ENCODE measurements at places on chromosomes 2 and 18. TPM values are rescaled to one million over a fixed set of nuclear protein-coding genes. Genes with fewer than 3 reads are reported as not detected.

GRCh38 chr2:118978064-118978463, 36.1 kb downstream of the MARCO start:
- no peak for DNase-seq

The SIX2 gene
- total RNA-seq: 0.89 TPM

The RAPGEF4 gene
- total RNA-seq: 12.6 TPM

The MOCOS gene
- total RNA-seq: 0.38 TPM

The CROCC2 gene
- total RNA-seq: not detected

DNA sequence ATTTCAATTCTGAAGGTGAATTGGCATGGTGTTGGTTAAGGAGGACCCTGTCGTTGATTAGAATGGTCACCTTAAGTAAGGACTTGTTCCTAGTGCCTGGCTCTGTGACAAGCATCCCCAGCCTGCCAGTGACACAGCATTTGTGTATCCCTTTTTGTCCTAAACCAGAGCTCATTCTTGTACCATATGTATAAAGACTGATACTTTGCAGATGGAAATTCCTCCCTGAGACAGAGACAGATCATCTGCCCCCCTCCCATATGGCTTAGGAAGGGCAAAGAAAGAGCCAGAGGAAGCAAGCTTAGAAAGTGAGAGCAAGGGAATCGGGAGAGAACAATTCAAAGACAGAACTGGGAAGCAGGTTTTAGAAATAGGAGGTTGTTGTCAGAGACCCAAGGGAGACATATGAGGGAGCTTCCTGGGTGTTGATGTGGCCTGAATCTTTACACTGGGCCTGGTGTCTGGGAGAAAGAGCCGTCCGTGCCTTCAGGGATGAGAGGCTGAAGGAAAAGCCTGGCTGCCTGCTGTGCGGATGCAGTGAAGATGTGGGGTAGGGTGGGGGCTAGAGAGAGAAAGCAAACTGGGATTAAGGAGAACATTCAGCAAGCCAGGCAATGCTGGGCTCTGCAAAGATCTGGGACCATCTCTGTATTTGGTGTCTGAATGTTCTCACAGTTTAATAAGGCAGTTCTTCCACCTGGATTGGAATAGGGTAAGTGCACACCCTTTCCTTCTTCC, 13.2 kb upstream of the CHRNA1 start:
- no peak for DNase-seq

- DNase-seq: peak; percentile 74
These were observed 1.5 kb downstream of the MALL start for GRCh38 chr2:110113961-110114591.

GRCh38 chr2:202099515-202099914, 26.5 kb downstream of the KIAA2012 start:
- DNase-seq: no peak

- DNase-seq: no peak
These were observed 111.3 kb upstream of the TLK1 start for GRCh38 chr2:171271971-171272436.

DNA sequence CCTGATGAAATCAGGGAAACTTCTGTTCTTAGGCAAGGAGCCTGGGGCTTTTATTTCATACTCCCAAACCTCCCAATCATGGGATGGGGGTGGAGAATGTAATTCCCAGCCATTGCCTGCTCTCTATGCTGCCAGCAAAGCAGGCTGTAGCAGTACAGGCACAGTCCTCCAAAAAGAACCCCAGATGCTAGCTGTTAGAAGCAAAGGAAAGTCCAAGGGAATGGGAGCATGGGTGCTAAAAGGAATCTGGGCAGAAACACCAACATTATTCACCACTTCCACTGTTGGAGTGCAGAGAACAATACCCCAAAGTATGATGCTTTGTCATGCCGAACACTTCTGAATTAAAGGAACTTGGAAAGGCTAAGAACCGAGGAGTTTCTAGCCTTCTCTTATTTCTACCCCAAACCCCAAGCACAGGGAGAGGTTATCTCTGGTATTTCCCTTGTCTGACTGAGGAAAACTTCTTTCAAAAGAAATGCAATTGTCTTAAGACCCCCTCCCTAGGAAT, 24.7 kb downstream of the MDH1 start:
- DNase-seq: no peak

- DNase-seq: peak; percentile 44
These were observed 114.8 kb downstream of the MCFD2 start for GRCh38 chr2:46800625-46801349.

The MRPL44 gene
- 34.2 TPM for total RNA-seq

DNA sequence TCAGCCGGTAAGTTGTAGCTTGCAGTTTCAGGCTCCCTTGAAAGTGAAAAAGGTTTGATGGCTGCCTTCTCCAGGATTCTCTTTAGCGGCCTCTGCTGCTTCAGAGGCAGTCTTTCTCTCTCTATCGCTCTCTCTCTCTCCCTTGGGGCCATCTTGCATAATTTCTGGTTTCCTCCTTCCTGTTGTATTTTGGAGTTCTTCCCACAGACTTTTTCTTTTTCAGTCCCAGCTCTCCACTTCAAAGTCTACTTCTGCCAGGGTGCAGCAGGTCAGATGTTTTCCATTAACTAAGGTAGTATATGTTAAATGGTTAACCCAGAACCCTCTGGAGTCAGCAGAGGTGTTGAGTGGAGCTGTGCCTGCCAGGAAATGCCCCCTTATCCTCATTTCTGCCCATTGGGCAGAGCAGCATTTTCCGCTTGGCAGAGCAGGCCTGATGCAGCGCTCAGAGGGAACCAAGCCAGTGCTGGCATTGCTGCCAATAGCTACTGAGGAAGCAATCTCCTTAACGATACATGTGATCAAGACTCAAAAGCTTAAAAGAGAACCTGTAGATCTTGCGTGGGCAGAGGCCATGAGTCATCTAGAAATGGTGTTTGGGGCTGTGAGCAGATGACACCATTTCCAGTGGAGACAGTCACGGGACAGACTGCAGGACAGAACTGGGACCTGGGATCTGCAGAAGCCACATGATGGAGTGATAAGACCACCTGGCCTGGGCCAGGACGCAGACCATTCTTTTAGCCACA, 20.8 kb downstream of the DBI start:
- peak; percentile 76 for DNase-seq

DNA sequence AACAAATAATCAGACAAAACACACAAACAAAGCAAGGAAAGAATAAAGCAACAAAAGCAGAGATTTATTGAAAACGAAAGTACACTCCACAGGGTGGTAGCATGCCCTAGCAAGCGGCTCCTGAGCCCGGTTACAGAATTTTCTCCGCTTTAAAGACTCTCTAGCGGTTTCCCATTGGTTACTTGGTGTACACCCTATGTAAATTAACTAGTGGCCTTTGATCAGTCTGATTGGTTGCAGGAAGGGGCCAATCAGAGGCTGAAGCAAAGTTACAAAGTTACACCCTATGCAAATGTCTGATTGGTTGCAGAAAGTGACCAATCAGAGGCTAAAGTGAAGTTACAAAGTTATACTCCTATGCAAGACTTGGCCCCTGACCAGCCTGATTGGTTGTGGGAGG, 242.9 kb downstream of the LDLRAD4 start:
- no peak for DNase-seq

DNA sequence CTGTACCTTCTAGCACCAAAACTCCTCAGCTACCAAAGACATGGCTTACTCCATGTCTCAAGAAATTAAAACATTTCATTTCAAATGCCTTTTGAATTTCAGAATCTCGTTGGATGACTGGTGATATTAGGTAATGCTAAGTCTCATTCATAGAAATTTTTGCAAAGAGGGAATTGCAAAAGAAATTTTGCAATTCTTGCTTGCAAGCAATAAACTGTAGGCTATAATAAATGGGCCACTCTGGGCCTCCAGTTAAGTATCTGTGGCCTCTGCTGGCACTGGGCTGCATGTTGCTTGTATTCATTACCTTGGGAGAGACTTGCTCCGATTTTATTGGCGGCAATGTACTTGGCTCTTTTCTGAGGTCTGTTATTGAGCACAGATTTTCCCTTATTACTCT, 2.8 kb upstream of the LCLAT1 start:
- no peak for DNase-seq

DNA sequence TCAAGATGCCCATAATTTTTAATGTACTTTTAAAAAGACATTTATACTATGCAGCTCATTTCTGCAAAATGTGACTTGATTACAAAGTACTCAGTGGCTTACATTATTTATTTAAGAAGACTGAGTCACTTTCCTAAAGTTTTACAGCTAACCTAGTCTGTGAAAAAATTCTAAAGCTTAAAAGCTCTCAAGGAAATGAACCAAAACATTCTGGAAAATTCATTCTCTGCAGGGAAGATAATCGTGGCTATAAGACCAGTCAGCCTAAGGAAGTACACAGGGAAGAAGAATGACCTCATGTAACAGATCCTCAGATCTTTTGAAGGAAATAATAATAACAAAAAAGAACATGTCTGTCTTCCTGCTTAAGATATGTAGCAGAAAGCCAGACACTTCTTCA, 232.1 kb upstream of the STK17B start:
- DNase-seq: no peak

DNA sequence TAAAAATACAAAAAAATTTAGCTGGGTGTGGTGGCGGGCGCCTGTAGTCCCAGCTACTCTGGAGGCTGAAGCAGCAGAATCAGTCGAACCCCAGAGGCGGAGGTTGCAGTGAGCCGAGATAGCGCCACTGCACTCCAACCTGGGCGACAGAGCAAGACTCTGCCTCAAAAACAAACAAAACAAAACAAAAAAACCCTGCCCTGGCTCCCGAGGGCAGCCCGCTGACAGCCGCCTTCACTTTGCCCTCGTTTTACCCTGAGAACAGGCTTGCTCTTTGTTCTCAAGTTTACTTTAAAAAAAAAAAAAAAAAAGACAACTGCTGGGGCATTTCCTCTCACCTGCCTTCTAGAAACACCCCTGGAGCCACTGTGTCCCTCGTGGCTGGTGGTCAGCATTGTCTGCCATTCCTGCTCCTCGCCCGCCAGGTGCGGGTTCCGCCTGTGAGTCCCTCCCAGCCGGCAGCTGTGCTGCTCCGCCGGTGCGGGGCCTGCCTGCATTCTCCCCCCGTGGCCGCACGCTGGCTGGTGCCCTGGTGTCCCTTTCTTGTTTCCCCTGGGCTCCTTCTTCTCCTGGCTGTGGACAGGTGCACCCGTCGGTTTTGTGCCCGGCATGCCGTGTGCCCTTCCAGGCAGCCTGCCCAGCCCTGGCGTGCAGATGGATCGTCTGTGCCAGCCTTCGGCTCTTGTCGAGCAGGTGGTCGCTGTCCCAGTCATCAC, 105.7 kb downstream of the USP40 start:
- no peak for DNase-seq

The DSG1 gene
- total RNA-seq: 0.89 TPM

GRCh38 chr2:105278654-105279053, 37.1 kb downstream of the GPR45 start:
- DNase-seq: no peak

DNA sequence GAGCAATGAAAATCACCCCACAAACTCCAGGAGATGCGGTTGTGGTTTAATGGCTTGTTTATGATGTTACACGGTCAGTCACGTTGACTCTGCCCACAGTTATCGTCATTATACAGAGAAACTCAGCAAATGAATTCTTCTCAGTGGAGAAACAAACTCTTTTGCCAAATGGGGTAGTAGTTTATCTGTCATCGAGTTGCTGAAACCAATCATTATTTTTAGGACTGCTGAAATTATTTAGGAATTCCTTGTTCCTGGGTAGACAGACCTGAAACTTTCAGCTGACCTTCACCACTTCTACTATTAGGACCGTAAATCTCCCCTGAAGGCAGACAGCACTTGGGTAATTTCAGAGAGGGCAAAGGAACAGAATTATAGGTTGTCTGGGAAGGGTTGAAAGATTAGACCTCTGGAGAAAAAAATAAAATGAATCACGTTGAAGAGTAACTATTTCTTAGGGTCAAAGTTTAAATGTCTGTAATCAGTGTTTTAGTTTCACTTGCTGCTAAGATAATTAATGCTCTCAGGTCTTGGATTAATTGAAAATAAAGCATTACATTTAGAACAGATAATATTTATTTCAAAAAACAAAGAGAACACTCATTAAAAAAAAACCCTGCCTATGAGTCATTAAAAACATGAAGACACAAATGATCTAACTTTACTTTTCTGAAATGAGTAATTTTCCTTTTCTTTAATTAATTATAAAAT, 52.1 kb upstream of the LYPD6 start:
- DNase-seq: no peak

GRCh38 chr2:64796926-64797325, 143.2 kb upstream of the SERTAD2 start:
- DNase-seq: no peak

GRCh38 chr18:68494802-68495581, 219.9 kb downstream of the TMX3 start:
- no peak for DNase-seq

- no peak for DNase-seq
These were observed 250.3 kb downstream of the TTC32 start for GRCh38 chr2:19651466-19651865.
